Renal pelvis (tissue), 12 donors: ENCODE measurements at places on chromosomes 1 and 21.

- DNase-seq = no peak
Observed at GRCh38 chr21:9758888-9759287, 762.5 kb upstream of the TPTE start.

DNA sequence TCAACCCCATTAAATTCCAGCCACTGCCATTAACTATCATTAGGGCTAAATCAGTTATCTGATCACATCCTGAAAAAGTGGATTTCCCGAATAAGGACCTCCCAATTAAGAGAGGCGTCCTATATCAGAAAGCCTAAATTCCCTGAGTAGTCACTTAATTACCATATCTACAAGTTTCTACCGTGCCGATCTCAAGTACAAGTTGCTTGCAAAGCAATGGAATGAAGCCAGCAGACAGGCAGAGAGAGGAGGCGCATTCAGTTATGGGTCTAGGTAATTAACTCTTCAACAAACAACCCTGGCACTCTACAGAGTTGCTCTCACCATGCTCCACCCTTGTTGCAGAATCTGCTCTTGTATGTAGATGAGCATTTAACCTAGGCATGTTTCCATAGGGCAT is 494.6 kb upstream of the RUNX1 start:
- no peak for DNase-seq

GRCh38 chr1:69985901-69986439 is 219.4 kb downstream of the LRRC40 start:
- no peak for DNase-seq

GRCh38 chr21:35134309-35134708 is 85.2 kb upstream of the RUNX1 start:
- DNase-seq = no peak

DNA sequence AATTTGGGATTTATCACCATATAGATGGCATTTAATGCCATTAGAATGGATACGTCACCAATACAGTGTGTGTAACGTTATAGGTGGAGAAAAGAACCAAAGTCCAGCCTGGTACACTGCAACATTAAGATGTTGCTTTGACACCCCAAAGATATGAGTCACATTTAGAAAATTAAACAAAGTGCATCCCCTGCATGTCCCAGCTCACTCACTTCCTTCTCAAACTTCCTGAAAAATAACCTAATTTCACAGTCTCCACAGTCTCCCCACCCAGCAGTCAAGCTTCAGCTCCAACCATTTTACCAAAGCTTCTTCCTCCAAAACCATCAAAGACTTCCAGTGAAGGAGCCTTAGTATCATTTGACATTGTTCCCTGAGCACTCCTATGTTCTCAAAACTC is 111.9 kb downstream of the OMA1 start:
- no peak for DNase-seq

DNA sequence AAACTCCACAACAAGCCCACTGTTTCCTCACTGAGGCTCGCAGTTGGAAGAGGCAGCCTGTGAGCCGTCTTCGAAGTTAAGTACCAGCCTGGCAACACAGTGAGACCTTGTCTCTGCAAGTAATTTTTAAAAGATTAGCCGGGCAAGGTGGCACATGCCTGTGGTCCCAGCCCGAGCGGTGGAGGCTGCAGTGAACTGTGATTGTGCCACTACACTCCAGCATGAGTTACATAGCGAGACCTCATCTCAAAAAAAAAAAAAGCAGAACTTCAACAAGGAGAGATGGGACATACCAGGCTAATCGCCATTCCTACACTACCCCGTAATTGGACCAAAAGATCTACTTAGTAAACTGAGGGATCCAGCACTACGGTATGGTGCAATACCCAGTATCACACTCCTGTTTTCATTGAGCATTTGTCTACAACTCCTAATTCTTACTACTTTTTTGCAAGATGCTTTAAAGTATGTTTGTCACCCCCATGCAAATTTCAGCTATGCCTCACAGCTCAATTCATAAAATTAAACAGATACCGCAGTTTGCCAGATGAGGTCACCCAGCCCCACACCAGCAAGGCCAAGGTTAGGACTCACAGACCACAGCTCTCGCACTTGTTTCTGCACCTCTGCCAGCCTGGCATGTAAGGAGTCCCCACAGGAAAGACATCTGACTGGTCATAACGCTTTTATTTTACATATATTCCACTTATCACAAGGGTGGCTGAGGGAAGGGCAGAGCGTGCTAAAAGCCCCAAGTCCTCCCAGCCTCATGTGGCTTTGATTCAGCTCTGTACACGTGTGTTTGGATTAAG is 21.0 kb downstream of the SDE2 start:
- no peak for DNase-seq

DNA sequence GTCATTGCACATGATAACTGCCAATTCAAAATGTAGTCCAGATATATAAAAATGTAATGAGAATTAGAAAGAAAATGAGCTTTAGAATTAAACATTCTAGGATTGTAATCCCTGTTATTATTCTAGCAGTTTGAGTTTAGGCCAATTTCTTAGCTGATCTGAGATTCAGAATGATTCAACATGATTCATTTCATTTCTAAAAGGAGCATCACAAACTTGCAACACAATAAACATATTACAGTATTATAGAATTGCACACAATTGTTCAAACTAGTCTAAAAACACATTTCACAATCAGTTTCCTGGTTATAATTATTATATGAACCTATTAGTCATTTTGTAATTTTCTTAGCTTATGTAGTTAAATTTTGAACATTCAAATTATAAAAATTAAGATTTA is 43.3 kb upstream of the TSHB start:
- DNase-seq = no peak

GRCh38 chr1:229032375-229032774 is 238.5 kb upstream of the RAB4A start:
- DNase-seq = no peak

GRCh38 chr1:197521118-197521739 is 253.2 kb downstream of the CRB1 start:
- peak; percentile 14 for DNase-seq

DNA sequence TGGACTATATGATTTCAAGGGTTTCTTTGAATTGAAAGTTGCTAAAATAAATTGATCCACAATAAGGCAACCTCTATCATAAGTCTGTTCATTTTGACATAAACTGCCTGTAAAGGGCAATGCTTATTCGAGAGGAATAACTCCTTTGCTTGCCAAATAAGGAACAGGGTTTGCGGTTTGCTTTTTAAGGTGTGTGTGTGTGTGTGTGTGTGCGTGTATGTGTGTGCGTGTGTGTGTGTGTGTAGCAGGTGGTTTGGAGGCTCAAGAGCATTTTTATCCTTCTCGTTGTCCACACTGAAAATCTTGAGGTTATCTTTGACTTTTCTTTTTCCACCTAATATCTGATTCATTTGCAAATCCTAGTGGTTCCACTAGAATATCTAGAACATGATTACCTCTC is 13.1 kb upstream of the NGF start:
- no peak for DNase-seq

DNA sequence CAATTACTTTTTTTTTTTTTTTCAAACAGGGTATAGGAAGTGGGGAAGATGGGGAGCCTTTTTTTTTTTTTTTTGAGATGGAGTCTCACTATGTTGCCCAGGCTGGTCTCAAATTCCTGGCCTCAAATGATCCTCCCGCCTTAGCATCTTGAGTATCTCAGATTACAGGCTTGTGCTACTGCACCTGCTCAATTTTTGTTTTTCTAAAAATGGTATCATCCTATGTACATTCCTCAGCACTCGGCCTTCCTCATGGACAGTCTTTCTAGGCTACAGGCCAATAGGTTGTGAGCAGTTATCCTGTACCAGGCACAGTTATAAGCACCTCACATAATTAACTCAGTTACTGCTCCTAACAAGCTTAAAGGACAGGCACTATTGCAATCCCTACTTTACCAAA is 132.1 kb upstream of the EDN2 start:
- no peak for DNase-seq

DNA sequence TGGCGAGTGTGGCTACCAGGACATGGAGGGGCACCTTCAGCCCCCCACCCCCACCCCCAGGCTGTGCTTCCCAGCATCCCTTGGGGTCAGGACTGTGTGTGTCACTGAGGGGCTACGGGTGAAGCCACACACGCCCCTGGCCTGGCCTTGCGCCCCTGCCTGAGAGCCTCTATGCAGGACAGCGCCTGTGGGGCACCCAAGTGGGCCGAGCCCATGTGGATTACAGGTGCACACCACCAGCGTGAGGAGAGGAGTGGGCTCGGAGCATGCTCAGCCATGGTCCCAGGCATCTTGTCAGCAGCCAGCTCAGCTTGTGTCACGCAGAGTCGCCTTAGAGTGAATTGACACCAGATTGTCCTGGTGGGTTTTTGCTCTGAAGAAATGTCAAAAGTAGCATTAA is 27.9 kb downstream of the FAAP20 start:
- no peak for DNase-seq

GRCh38 chr1:239606850-239607400 is 220.6 kb downstream of the CHRM3 start:
- no peak for DNase-seq

- no peak for DNase-seq
Observed at GRCh38 chr1:232978091-232978634, 27.8 kb downstream of the NTPCR start.

- no peak for DNase-seq
Observed at GRCh38 chr1:13945856-13946255, 245.9 kb downstream of the PRDM2 start.

DNA sequence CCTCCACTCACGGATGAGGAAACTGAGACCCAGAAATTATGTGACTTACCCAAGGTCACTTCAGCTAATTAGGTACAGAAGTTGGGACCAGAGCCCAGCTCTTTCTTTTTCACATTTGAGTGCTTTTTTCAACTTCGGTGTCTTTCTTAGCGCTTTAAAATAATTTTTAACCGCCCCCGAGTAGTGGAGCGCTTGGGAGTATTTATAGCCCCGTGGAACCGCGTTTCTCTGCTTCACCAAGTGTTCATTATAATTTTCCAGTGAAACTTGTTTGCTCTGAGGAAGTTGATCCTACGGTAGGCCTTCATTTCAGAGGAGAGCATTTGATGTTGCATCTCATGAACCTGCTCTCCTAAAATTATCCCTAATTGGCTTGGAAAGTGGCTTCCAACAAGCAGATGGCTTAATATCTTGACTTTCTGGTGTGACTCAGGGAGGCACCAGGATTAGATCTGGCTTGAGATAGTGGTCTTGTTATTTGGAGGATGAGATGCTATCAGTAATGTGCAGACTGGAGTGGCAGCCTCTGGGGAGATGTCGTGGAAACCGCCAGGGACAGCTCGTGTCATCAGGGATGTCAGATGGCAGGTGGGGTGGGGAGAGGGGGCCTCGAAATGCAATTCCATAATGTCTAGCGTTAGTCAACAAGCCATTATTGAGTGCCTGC is 321.3 kb downstream of the CAMTA1 start:
- DNase-seq = no peak

DNA sequence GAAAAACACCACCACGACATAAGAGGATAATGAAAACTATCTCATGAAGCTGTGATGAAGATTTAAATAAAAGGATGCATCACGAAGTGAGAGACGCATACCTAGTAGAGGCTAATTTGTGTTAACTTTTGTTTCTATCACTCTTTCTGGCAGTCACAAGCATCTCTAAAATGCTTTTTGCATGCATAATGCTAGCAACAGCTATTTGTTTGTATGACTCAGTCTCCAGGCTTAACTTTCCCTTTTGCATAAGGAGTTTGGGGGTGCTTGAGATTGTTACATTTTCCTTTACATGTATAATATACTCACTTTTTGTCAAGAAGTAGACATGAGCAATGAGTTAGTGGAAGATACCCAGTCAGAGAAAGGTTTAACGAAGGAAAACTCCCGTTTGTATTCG is 385.4 kb downstream of the DISC1 start:
- no peak for DNase-seq

DNA sequence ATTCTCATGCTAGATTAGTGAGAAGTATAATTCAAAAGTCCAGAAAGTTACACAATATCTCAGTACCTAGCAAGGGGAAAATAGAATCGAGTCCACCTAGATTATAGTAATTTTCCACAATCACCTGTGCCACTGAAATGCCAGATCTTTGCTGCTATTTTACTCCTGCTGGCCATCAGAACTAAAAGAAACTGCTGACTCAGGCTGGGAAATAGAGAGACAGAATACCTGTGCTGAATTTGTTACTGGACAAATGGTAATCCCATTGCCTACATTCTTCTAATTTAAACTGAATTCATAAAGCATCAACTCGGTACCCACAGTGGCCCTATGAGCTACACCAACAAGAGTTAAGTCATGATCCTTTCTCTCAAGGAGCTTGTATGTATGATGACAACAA is 55.0 kb downstream of the USH2A start:
- no peak for DNase-seq

- no peak for DNase-seq
Observed at GRCh38 chr1:175504875-175505555, 238.4 kb downstream of the TNR start.

DNA sequence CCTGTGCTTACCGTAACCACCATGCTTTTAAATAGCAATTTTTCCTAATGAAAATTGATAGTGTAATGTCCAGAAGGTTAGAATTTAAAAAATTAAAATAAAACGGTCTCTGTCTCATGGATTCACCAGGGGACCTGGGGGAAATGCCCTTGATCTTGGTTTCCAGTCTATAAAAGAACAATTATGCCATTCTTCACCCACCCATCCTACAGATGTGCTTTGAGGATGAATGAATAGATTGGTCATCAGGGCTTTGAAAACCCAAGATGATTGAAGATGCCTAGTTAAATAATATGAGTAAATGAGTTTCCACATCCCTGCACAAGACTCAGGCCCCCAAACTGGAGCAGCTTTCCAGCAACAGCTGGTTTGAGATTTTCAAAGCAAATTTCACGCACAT is 38.7 kb downstream of the CNN3 start:
- no peak for DNase-seq

- no peak for DNase-seq
Observed at GRCh38 chr1:32806910-32807523, 10.1 kb downstream of the YARS1 start.

DNA sequence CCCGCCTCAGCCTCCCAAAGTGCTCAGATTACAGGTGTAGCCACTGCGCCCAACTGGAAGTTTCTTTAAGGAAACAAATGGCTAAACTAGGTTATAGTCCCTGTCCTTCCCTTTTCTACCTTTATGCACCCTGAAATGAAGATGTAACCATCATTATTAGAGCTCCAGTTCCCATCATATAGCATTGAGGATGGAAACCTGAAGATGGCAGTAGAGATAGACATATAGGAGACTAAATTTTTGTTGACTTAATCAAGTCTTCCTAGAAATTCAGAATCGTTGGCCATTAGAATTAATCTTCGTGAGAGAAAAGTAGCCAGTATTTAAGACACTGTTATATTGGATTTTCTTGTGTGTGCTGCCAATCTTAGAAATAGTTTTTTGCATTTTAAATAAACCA is 1016.3 kb upstream of the NCAM2 start:
- no peak for DNase-seq

DNA sequence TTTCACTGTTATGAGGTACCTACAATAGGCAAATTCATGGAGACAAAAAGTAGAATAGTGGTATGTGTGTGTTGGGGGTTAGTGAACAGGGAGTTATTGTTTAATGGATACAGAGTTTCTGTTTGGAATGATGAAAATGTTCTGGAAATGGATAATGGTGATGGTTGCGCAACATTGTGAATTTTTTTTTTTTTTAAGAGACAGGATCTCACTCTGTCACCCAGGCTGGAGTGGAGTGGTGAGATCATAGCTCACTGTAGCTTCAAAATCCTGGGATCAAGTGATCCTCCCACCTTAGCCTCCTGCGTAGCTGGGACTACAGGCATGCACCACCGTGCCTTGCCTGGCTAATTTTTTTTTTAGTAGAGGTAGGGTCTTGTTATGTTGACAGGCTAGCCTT is 34.5 kb upstream of the TRABD2B start:
- no peak for DNase-seq

GRCh38 chr21:16418226-16418625 is 688.4 kb downstream of the USP25 start:
- no peak for DNase-seq

- DNase-seq = no peak
Observed at GRCh38 chr1:55276671-55277376, 61.7 kb upstream of the USP24 start.
